ENCODE measurements at places on chromosomes 7 and 10.

GRCh38 chr7:157543276-157543675 lies 206.5 kb downstream of the DNAJB6 start:
- DNase-seq = no peak

GRCh38 chr10:87739703-87740102 lies 78.3 kb downstream of the ATAD1 start:
- DNase-seq = no peak

GRCh38 chr7:42461537-42461936 lies 224.5 kb upstream of the GLI3 start:
- no peak for DNase-seq

DNA sequence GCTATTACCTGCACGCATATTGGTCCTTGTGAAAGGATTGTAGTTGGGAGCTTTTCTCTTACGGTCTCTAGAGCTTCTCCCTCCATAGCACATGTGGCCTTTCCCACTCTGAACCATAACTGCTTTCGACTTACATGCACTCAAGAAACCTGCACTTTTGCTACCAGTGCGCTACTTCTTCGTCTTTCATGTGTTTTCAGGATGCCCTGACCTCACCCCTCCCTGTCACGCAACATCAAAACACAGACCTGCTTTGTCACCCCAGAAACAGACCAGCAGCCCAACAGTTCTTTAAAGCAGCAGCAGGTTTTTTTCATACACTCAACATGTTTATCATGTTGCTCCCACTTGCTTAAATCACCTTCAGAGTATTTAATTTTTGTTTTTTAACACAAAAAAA lies 243.5 kb upstream of the TCF7L2 start:
- DNase-seq = no peak

DNA sequence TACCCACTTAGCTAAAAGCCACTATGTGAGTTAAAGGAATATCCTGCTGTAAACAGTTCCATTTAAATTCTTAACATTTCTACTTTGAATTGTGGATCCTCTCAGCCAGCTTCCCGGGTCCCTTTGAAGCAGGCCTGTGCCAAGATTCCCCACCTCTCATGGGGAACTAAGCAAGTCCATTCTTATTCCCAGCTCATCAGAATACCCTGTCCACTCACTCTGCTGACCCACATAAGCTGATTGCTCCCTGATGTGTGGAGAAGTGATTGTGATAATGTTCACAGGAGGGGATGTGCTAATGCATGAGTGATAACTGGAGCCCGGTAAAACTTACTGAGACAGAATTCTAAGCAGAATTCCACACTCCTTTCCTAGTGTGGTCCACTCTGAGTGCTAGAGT lies 709.7 kb downstream of the CNTNAP2 start:
- no peak for DNase-seq

DNA sequence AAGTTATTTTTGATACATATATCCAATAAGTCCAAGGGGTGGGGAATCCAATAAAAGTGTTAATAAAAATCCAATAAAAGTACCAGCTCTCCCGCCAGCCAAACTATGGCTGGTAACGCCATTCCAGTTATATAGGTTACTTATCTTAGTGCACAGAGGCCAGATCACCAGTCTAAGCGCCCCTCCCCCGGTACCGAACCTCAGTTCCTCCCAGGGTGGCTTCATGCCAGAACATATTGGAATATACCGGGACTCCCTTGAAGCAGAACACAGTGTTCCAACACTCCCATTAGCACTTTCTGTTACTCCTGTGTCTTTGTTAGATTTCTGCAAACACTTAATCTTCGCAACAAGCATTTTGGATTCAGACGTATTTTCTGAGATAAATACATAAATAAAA lies 7.5 kb downstream of the FBH1 start:
- no peak for DNase-seq

DNA sequence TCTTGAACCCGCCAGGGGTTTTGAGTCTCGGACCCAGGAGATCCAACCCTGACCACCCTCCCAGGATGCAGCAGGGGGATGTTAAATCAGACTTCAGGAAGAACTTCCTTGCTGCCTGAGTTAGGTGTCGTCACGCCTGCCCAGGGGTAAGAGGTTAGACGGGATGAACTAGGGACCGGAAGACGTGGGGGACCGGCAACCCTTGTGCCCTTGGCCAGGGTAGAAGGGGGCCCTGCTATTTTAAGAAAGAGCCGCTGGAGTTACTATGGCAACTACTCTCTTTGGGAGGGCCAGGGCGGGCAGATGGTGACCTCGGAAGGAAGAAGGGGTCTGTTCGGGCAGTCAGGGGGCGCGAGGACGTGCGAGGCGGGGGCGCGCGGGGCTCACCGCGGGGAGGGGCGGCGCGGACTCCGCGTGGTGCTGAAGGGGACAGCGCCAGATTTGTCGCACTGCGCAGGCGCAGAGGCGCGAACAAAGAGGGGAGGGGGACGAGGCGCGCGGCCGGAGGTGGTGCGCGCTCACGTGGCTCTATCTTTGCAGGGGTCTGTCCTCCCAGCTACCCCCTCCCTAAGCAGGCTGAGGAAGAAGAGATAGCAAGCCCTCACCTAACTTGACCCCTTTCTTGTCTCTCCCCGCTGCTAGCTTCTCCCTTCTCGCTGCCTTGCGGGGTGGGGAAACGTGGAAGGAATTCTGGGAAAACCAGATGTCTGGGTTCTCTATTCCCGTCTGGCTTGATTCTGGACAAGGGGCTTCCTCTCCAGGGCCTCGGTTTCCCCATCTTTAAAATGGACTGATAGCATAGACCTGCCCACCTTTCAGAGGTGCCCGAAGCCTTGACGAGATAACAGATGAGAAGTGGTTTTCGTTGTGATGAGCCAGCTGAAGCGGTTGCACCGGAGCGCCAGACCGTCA lies 940 bp upstream of the PSD start:
- peak; percentile 74 for DNase-seq

GRCh38 chr10:96681524-96681923 lies 38.8 kb downstream of the PIK3AP1 start:
- DNase-seq = no peak

- DNase-seq = no peak
Observed at GRCh38 chr10:132149271-132149670, 37.5 kb upstream of the DPYSL4 start.

DNA sequence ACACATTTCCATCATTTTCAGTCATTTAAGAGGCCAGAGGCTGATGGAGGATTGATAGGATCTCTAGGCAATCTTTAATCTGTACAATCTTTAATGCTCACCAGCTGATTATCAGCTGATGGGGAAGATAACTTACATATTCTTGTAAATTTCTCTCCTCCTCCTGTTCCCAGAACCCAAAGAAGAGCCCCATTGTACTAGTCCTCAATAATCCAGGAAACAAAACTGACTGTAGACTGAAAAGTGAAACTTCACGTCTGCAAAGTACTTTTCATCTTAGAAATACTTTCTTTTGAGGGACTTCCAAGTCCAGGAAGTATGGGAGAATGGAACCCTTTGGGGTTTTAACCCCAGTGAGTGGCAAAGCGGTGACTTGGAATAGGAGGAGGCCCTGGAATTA lies 283.3 kb downstream of the FRMD4A start:
- DNase-seq = no peak

GRCh38 chr7:43492896-43493295 lies 90.0 kb upstream of the STK17A start:
- no peak for DNase-seq

- no peak for DNase-seq
Observed at GRCh38 chr7:5755704-5756504, 25.6 kb downstream of the RNF216 start.

GRCh38 chr7:149620961-149621360 lies 123.4 kb upstream of the ZNF746 start:
- no peak for DNase-seq

- no peak for DNase-seq
Observed at GRCh38 chr7:3033136-3033535, 10.5 kb downstream of the CARD11 start.

GRCh38 chr7:136130511-136131303 lies 153.5 kb upstream of the MTPN start:
- no peak for DNase-seq

DNA sequence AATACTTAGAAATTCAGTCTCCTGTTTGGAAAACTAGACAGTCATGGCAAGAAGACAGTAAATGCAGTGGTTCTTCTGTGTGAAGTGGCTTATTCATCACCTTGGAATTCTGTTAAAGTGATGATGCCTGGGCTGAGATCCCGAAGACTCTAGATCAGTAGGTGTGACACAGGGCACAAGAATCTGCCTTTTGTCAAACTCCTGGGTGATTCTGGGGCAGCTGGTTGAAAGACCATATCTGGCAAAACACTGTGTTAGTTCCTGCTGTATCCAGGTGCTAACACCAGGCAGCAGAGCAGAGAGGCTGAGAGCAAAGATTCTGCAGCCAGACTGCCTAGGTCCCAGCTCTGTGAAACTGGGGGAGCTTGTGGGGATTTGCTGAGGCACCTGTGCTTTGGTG lies 26.5 kb downstream of the MRC1 start:
- no peak for DNase-seq

- DNase-seq = no peak
Observed at GRCh38 chr7:114519240-114519639, 104.6 kb downstream of the FOXP2 start.

DNA sequence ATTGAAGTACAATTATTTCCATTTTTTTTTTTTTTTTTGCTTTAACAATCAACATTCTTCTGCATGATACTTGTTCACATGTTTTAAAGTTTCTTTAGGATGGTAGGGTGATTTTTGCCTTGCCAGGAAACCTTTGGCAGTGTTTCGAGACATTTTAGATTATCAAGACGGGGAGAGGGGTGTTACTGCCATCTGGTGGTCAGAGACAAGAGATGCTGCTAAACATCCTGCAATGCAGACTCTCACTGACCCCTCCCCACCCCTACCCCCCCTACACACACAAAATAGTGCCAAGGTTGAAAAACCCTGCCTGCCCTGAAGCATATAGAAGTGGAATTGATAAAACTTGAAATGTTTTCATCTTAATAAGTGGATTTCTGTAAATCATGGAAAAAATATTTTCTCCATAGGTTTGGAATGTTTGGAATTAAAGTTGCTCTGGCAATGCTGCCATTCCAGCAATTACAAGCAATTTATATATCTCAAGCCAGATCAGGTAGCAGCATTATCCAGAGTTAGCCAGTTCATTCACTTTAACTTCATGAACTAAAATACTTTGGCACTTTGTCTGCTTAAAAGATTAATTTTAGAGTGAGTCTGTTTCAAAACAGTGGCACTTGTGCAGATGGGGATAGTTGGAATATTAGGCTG lies 62.1 kb downstream of the SDHAF3 start:
- peak; percentile 49 for DNase-seq

GRCh38 chr10:60142736-60143135 lies 236.4 kb upstream of the CCDC6 start:
- no peak for DNase-seq

DNA sequence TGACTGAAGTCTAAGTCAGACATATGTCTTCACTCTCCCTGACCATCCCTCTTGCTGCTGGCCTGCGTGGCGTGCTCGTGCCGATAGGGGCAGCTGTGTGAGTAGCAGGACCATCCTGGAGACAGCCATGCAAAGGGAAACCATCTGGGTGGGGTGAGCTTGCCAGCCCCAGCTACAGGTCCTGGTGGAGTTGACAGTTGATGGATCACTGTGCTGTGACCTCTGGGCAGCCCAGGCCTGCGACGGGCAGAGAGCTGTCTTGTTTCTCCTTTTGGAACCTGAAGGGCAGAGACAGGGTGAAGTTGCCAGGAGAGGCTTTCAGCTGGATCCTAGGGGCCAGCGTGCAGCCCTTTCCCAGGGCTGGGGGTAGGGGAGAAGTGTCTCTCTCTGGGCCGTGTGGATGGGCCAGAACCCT lies 44.7 kb downstream of the GRK5 start:
- DNase-seq = no peak

GRCh38 chr10:70510904-70511303 lies 32.3 kb downstream of the PALD1 start:
- DNase-seq = no peak

- DNase-seq = no peak
Observed at GRCh38 chr7:46428295-46428694, 507.2 kb upstream of the IGFBP3 start.

- DNase-seq = no peak
Observed at GRCh38 chr7:11155883-11156282, 182.2 kb downstream of the PHF14 start.

GRCh38 chr10:50896721-50897120 lies 11.3 kb upstream of the A1CF start:
- no peak for DNase-seq

DNA sequence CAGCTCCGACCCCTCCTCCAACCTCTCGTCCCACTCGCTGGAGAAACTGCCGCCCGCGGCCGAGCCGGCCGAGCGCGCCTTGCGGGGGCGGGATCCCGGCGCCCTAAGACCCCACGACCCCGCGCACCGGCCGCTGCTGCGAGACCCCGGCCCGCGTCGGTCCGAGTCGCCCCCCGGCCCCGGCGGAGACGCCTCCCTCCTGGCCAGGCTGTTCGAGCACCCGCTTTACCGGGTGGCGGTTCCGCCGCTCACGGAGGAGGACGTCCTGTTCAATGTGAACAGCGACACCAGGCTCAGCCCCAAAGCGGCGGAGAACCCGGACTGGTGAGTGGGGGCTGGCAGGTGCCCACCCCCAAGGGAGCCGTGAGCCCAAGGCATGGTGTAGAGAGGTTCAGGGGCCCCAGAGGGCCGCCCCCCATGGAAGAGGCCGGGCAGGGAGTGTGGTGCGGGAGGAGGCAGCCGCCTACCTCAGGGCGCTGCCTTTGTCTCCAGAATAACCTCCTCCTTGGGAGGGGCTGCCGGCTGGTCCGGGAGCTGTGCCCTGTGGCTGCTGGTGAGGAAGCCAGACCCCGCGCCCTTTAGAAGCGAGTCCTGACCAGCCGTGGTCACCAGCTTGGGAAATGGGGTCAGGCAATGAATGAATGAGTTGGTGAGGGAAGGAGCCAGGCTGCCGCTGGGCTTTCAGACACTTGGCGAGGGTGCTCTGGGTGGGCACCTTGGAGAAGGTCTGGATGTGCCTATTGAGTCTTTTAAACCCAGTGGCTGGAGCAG lies 1.3 kb downstream of the FAM20C start:
- no peak for DNase-seq

DNA sequence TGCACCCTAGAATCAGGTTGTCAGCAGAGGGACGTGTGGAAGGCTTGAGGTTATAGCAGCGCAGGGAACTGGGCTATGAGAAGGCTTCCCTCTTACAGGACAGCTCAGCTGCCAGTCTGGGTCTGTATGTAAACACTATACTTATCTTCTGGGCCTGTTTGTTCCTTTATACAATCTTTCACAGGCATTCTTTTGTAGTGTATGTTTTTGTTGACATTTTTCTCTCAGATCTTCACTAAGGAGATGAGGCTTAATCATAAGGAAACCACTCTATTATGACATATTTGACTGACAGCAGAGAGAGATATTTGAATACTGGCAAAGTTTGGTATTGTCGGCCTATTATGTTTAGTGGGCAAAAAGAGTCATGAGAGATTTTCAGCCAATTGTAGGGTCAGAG lies 929 bp downstream of the GBF1 start:
- DNase-seq = no peak

DNA sequence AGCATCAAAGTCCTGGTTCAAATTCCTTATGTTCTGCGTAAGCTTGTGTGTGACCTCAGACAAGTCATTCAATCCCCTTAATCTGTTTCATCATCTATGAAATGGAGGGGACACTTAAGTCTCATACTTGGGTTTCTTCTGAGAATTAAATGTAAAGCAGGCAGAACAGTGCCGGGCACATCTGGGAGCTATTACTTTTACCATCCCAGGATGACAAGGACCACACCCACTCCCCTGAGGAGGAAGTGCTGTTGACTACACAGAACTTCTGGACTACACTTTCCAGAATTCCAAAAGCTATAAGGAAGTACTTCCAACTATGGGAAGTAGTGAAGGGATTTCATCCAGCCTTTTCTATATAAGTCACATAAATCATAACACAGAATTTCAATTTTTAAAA lies 294.9 kb downstream of the IPMK start:
- no peak for DNase-seq
